Cardiac fibroblast (primary cell): ENCODE measurements at places on chromosomes 16 and 17.

DNA sequence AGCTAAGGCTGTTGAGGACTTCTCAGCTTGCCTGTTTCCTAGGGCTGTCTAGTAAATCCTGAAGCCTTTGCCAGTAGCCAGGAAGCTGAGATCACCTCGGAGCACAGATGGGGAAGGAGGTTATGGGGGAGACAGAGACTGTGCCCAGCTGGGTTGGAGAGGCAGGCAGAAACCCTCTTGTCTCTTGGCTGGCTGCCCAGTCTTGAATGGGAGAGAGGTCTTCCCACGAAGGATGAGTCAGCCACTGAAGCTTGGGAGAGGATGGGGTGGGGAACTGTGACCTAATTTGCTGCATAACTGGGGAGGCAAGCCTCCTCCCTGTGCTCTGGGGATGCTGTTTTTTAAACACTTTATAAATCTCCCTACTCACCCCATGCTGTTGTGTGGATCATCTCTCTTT lies 69.8 kb downstream of the SHISA9 start:
- DNase-seq: no peak

- DNase-seq: no peak
Observed at GRCh38 chr17:78242024-78242742, 10.8 kb downstream of the TMEM235 start.

DNA sequence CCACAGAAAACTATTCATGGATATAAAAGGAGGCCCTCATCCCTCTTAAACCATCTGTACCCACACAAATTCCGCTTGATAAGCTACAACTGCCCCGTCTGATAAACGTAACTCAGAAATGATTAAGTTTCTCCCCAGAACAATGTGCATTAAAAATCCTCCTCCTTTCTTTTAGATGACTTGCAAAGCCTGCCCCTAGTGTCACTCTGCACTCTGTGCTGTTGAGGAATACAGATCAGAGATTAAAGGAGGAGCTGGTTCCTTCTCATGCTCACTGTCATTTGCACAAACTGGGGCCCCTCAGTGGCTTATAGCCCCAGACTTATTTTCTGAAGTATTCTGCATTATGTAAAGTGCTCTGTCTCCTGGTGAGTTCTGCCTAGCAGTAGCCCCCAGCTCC lies 33.3 kb downstream of the CDRT15 start:
- peak; percentile 6 for DNase-seq

DNA sequence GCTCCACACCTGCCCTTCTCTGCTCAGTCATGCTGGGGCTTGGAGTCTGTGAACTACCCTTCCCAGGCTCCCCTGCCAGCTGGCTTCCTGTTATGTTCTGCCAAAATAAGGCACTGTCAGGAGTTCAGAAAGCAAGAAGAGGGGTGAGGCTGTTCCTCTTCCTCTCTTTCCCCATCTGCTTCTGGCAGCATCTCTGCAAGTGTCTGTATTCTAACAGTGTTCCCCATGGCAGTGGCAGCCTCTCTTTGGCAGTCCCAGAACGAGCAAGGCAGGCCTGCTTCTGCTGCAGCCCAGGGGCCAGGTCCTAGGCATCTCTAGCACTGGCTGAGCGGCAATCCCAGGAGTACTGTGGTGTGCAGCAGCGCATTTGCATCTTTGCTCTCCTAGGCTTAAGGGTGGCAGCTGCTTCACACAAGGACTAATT lies 219.1 kb downstream of the STX8 start:
- peak; percentile 20 for DNase-seq

DNA sequence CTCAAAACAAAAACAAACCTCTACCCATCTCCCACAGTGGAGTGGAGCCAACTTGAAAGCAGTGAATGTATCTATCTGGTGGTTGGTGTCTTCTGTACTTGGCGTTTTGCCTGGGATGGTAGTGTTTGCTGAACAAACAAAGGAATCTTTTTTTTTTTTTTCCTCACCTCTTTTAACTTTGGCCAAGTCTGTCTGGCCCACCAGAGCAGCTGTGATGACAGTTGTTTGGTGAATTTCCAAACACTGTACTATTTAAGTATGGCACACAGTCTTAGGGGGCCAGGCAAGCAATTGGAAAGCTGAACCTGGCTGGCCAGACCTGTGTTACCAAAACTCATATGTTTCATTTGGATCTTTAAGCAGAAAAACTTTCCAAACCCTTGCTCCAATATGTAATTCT lies 101.8 kb upstream of the CDH13 start:
- DNase-seq: no peak

DNA sequence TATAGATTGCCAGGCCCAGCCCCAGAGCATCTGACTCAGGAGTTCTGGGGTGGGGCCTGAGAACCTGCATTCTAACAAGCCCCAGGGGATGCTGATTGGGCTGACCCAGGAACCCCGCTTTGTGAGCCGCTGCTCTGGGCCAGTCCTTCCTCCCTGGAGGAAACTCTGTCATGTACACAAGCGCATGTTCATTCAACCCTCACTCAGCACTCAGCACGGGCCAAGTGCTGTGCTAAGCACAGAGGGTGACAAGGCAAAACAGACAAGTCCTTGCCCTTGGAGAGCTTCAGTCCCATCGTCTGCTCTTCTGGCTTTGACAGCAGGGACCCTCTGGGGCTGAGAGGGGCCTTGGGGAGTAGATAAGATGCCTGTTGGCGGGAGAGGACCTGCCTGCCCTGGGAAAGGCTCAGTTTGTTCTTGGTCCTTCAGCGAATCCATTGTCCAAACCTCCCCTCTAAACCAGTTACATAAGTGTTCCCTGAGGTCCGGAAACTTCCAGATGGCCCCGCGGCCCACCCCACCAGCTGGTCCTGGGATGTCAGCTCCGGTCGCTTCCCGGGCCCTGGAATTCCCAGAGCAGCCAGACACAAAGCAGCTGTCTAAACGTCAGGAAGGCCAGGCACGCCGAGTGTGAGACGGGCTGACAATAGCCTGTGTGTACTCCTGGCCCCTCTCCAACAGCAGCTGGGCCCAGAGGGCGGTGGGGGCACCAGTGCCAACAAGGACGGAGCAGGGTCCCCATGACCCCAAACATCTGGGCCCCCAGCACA lies 88.8 kb downstream of the ZDHHC7 start:
- DNase-seq: peak; percentile 51

GRCh38 chr16:47713225-47713595 lies 252.1 kb downstream of the PHKB start:
- DNase-seq: peak; percentile 67

- DNase-seq: no peak
Observed at GRCh38 chr16:57132470-57132869, 40.1 kb downstream of the CPNE2 start.

- DNase-seq: no peak
Observed at GRCh38 chr16:74899816-74900215, 85.1 kb downstream of the WDR59 start.

DNA sequence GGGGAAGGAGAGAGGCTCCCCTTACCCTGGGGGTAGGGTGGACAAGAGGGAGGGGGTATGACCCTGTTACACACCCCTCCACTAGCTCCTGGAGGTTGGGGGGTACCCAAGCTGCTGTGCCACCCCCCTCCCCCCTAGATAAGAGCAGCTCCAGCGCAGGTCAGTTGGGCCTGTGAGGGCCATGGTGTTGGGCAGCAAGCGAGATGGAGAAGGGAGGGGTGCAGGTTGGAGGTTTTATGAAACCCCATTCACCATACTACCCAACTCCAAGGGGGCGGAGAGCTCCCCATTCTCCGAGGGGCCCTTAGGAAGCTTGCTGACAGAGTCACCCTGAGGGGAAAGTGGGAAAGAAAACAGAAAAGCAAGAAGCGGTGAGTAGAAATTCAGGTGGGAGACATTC lies 1.7 kb upstream of the SOX15 start:
- no peak for DNase-seq
